Activated CD4-positive, alpha-beta T cell treated with anti-CD3 and anti-CD28 coated beads for 24 hours (primary cell): ENCODE measurements at places on chromosomes 16 and 17.

GRCh38 chr16:56424404-56424764 is 961 bp downstream of the AMFR start:
- no peak for DNase-seq

DNA sequence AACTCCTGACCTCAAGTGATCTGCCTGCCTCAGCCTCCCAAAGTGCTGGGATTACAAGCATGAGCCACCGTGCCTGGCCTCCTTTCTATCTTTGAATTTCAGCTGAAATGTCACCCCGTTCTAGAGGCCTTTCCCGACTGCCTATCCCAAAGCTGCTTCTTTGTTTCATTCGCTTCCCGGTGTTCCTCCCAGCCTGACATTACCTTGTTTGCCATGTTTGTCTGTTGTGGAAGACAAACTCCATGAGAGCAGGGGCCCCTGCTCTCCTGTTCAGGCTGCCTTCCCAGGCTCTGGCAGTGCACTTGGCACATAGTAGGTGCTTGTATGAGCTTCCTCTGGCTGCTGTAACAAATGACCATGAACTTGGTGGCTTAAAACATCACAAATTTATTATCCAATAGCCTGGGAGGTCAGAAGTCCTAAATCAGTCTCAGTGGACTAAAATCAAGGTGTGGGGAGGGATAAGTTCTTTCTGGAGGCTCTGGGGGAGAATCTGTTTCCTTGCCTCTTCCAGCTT is 2.6 kb upstream of the CCL22 start:
- no peak for DNase-seq

- DNase-seq: no peak
Observed at GRCh38 chr17:66511135-66511534, 208.7 kb downstream of the PRKCA start.

DNA sequence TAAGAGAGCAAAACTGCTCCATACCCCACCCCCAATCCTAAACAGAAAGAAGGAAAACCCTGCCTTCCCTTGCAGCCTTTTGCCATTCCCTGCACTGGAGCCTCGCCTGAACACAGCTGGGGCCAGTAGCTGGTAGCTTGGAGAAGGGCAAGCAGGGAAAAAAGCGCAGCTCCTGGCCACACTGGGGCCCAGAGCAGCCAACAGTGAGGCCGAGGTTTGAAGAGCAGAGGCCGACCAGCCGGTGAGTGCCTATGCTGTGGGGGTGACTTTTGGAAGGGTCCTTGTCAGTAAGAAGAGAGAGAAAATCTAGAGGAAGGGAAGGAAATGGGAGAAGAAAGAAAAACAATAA is 3.2 kb upstream of the HOXB9 start:
- DNase-seq: no peak

DNA sequence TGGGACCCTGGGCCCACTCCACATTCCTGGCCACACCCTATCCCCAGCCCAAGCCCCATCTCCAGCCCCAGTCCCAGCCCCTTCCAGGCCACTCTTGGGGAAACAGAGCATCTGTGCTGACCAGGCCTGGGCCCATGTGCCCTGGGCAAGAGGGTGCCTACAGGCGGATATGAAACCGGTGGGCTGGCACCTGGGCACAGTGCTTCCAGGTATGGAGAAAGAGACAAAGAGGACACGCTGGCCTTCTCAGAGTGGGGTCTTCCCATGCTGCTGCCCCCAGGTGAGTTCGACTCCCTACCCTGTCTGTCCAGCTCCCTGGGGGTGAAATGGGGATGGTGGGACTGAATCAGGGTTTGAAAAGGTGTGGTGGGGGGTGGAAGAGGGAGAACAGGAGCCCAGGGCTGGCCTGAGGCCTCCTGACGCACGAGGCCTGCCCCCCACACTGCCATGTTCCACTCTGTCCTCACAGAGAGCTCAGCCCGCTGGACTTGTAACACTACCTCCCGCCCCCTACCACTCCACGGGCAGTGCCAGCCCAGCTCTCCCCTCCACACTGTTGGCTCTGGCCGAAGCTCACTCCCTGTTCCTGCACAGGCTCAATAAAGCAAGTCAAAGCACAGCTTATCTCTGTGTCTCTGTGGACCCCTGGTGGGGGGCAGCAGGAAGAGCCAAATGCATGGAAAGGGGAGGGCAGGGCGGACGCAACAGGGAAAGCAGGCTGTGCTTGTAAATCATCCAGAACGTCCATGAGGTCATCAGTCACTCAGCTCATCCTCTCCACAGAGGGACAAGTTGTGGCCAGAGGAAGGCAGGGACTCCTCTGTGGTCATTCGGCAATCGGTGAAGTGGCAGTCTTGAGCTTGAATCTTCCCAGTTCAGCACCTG is 71.1 kb upstream of the TMEM97 start:
- no peak for DNase-seq

- DNase-seq: no peak
Observed at GRCh38 chr16:65833171-65833871, 533.2 kb upstream of the CDH5 start.

GRCh38 chr17:73588301-73588846 is 55.9 kb downstream of the SDK2 start:
- DNase-seq: no peak

- DNase-seq: no peak
Observed at GRCh38 chr16:84585886-84586285, 32.0 kb downstream of the COTL1 start.

GRCh38 chr16:56960681-56961281 is 969 bp upstream of the CETP start:
- DNase-seq: no peak

GRCh38 chr17:79189305-79189704 is 114.7 kb downstream of the ENGASE start:
- DNase-seq: no peak

DNA sequence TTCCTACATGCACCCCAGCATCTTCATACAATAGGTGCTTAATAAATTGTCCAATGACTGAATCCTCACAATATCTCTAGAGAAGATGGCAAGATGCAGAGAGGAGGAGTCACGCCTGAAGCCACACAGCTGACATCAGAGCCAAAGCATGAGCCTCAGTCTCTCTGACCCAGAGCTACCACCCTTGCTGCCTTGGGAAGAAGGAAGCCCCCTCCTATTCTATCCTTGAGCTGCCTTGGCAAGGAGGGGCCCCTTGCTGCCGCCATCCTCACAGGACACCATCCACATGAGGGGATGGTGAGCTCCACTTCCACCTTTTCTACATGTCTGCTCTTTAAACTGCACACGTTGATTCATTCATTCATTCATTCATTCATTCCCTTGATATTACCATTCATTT is 37.0 kb upstream of the C16orf78 start:
- no peak for DNase-seq

DNA sequence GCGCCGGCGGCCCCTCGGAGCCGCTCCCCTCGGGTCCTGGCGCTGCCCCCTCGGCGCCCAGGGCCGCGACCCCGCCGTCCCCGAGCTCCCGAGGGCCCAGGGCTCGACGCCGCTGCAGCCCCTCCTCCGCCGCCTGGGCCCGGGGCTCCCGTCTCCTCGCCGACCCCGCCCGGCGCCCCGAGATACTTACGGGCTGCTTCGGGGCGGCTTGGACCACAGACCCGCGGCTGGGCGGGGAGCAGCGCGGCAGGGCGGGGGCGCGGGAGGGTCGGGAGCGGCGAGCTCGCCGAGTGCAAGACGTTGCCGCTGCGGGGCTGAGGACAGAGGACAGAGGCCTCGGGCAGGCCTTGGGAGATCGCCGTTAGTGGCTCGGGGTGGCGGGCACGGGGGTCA is 290 bp downstream of the TOB1 start:
- no peak for DNase-seq

- peak; percentile 61 for DNase-seq
Observed at GRCh38 chr17:57833179-57833939, 16.5 kb downstream of the MRPS23 start.

DNA sequence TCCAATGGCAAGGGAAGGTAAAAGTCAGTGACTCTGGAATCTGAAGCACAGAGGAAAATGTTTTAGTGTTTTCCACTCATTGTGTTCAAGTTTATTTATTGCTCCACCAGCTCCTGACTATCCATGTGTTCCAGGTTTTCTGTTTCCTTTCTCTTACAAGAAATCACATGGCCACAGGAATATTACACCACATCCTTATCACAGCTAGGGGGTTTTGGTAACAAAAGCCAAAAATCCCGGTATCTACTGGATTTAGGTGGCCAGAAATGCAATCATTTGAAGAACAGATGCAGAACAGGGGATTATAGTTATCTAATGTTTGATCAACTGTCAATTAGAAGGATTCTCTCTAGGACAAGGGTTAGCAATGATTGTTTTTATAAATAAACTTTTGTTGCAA is 47.9 kb downstream of the STH start:
- no peak for DNase-seq

- DNase-seq: no peak
Observed at GRCh38 chr17:48439875-48440505, 10.0 kb upstream of the SKAP1 start.

DNA sequence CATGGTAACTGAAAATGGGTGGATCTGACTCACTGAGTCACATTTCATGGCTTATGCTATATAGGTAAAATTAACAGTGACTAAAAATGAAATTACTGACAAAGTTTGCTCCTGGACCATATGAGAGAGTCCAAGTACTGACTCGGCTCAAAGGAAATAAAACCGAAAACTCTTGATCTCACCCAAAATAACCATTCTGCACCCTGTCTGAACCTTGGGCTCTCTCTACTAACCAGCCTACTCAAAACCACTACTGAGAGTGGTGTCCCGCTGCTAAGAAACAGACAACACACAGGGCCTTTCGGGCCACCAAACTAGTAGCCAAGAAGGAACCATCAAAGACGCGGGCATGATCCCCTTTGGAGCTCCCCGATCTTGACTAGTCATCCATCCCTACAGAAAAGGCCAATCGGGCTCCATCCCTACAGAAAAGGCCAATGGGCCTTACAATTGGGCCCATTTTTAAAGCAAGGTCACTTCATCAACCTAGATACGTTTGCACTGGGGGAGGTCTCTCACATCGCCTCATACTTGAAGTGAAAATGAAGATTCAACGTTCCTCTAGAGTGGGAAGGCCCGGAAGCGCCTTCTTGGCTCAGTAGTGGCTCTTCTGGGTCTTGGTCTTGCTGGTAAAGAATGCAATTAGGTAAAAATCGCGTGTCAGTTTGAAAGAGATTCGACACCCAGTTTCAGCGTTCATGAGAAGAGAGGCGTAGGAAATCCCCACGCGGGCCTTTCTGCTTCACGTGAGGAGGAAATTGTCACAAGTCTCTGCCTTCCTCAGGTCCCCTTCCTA is 720 bp upstream of the ZPBP2 start:
- DNase-seq: peak; percentile 53

- no peak for DNase-seq
Observed at GRCh38 chr17:50240851-50241250, 33.4 kb upstream of the TMEM92 start.

DNA sequence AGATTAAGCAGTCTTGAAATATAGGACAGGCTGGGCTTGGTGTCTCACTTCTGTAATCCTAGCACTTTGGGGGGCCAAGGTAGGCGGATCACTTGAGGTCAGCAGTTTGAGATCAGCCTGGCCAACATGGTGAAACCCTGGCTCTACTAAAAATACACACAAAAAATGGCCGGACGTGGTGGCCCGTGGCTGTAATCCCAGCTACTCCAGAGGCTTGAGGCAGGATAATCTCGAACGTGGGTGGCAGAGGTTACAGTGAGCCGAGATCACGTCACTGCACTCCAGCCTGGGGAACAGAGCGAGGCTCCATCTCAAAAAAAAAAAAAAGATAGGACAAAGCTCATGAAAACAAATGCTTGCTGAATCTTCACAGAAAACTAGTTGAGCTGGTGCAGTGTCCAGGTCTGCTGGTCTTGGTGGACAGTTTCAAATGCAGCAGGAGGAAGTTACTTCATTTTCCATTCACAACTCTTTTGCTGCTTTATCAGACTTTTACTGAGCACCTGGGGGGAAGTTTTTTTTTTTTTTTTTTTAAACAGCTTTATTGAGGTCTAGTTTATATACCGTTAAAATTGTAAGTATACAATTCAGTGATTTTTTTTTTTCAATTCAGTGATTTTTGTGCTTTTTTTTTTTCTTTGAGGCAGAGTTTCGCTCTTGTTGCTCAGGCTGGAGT is 45.2 kb downstream of the SNX29 start:
- DNase-seq: no peak

GRCh38 chr17:67377488-67378453 is 690 bp downstream of the PITPNC1 start:
- peak; percentile 32 for DNase-seq

GRCh38 chr17:50196036-50196435 is 5.4 kb downstream of the COL1A1 start:
- no peak for DNase-seq

DNA sequence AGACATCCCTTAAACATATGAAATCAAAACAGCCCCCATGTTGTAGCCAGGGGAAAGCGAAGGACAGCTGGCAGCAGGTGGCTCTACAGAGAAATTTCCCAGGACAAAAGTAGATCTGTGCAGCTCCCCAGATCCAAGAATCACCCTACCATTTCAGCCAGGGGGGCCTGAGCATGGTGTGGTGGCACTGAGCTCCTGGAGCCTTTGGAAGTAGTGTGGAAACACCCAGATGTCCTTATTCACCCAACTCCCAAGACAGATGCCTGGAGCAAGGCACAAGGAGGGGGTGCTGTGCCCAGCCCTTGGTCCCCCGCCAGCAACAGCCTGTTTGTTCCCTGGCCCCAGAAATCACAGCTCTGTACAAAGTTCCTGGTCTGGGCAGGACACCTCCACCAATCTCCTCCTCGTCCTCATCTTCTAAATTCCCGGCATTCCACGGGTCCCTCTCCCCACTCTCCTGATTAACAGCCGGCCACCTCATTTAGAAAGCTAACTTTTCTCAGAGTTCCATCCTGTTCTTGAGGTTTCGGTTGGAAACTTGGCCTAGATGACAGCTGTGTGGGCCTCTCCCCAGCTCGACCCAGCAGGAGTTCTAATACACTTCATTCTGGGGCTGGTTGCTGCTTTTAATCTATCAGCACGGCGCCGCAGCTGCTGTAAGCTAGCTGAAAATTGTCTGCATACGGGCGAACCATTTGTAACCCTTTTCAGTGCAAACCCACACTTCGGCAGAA is 191.1 kb downstream of the C16orf78 start:
- no peak for DNase-seq

GRCh38 chr17:57355090-57355859 is 99.0 kb downstream of the MSI2 start:
- no peak for DNase-seq

GRCh38 chr17:17919169-17920107 is 52.8 kb downstream of the TOM1L2 start:
- DNase-seq: peak; percentile 42

GRCh38 chr17:60817192-60817591 is 139.5 kb downstream of the BCAS3 start:
- DNase-seq: no peak

- DNase-seq: no peak
Observed at GRCh38 chr16:84320511-84320910, 25.8 kb downstream of the WFDC1 start.

- DNase-seq: no peak
Observed at GRCh38 chr16:82681592-82681991, 54.8 kb downstream of the CDH13 start.

DNA sequence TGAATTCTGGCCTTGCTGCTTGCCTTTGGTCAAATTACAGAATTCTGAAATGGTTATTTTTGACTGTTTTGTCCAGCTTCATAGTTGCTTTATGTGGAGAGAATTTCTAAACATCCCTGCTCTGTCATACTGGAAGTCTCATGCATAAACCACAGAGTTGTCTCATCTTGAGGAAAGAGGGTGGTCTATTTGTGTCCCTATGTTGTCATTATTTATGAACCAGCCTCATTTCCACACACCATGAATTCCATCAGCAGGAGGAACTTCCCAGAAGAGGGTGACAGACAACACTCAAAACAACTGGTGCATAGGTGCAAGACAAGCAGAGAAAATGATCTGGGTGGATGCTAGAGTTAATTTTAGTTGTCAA is 525.8 kb upstream of the GOT2 start:
- no peak for DNase-seq

GRCh38 chr16:2598723-2599122 is 60.9 kb downstream of the PDPK1 start:
- DNase-seq: no peak

- DNase-seq: peak; percentile 49
Observed at GRCh38 chr16:79628501-79628975, 28.0 kb upstream of the MAF start.
